Inflammatory macrophage treated with lipopolysaccharide for 1 hour (primary cell): ENCODE measurements at places on chromosomes 2 and 18.

DNA sequence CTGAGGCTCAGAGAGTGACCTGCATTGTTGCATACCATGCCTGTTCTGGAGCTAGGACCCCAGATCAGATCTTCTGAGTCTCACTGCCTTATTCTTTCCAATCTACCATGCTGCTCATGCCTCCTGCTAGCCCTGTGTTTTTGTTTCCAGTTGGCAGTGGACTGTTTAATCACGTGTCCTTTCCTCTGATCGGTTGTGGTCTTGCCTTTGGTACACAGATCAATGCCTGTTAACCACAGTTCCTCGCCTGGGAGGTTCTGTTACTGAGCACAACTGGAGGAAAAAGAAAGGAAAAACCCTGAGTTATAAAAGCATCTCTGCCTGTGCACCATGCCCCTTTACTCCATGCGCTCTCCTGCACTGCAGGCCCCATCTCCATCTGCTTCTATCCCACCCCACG, 329.1 kb downstream of the SETBP1 start:
- no peak for DNase-seq

- peak; percentile 43 for DNase-seq
Measured at GRCh38 chr2:64300066-64300465, 153.9 kb upstream of the LGALSL start.

GRCh38 chr2:60299179-60299578, 254.3 kb downstream of the BCL11A start:
- DNase-seq, result no peak

DNA sequence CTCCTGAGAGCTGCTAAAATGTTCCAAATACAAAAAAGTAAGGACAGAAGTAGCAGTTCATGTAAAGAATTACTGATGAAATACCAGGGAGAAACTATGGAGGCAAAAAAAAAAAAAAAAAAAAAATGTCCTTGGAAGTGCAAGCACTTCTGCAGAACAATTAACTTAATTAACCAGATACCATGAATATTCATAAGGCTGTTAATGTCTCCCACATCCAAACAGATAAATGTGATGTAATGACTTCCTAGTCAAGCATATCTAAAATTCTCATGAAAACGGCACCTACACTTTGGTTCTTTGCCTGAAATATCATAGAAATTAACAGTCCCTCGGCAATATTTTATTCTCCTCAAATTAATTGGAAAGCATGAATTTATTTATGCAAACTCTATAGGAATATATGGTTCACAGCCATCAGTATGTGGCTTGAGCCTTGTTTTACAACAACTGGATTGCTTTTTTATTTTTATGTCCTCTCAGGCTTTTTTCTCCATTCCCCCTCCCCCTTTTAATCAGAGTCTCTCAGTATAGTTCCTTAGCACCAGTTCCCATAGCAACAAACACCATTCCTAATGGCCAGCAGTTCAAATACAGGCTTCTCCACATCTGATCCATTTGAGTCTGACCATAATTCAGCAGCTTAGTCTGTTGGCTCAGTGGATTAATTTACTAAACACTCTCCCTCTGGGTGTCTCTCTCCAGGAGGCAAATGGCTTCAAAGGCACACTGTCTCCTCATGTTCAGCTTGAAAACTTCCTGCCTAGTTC, 97.1 kb downstream of the ITGA4 start:
- DNase-seq, result no peak

- no peak for DNase-seq
Measured at GRCh38 chr2:173136067-173136466, 60.4 kb downstream of the MAP3K20 start.

GRCh38 chr2:160205505-160205904, 5.4 kb upstream of the ITGB6 start:
- DNase-seq, result no peak

GRCh38 chr18:51513517-51513916, 316.0 kb upstream of the MEX3C start:
- DNase-seq, result no peak

DNA sequence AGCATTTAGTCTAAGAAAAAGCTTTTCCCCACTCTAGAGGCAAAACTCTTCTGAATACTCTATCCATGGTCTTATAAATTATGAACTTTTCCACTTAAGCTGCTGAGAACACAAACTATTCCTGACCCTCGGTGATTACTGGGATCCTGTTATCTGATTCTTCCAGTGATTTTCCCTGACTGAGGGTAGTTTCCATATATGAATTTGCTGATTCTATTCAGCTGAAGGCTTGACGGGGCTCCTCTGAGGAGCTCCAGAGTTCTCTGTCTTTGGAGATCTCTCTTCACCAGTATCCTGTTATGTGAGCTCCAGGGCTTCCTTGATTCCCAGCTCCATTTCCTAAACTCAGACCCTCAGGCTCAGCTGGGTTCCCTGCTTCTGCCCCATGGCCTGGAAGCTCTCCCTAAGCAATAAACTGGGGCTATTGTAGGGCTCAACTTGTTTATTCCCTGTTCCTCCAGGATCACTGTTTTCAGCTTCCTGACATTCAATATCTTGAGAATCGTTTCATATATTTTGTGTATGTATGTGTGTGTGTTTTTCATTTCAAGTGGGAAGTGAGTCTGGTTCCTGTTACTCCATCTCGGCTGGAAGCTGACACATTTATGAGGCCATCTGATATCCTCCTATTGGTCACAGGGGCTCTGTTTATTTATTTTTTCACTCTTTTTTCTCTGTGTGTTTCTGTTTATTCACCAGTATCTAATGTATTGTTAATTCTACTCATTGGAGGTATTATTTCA, 78.2 kb downstream of the ARHGAP28 start:
- no peak for DNase-seq

DNA sequence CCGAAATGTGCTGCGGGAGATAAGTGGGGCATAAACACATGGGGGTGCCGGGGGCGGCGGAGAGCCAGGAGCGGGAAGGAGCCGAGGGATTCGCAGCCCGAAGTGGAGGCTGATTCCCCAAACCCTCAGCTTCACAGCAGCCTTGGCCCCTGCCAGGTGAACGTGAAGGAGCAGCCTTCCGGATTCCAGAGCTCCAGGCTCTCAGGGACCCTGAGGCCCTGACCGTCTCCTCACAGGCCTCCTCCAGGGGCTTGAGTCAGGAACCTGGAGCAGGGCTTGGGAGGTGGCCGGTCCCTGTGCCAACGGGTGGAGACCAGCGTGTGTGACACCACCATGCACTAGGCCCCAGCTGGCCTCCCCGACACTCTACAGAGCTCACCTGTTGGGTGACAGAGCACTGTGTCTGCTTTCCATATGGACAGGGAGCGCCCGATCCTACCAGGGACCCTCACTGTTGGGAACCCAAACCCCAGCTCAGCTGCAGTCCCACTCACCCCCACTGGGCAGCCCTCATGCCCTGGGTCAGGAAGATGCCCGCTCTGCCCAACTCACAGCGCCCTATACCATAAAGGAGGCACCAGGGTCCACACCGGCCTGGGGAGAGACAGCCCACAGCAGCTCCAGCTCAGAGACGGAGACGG, 117.6 kb upstream of the OTOS start:
- no peak for DNase-seq

- DNase-seq, result no peak
Measured at GRCh38 chr2:223050900-223051504, 988 bp upstream of the KCNE4 start.

DNA sequence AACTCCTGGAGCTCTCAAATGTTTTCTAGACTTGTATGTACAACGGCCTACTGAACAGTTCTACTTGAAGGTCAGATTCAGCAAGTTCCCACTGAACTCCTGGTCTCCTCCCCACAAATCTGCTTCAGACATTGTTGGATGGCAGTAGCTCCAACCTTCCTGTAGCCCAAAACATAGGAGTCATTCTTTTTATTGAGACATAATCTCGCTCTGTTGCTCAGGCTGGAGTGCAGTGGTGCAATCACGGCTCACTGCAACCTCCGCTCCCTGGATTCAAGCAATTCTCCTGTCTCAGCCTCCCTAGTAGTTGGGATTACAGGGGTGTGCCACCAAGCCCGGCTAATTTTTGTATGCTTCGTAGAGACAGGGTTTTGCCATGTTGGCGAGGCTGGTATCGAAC, 47.3 kb downstream of the QPCT start:
- DNase-seq, result peak; percentile 43

DNA sequence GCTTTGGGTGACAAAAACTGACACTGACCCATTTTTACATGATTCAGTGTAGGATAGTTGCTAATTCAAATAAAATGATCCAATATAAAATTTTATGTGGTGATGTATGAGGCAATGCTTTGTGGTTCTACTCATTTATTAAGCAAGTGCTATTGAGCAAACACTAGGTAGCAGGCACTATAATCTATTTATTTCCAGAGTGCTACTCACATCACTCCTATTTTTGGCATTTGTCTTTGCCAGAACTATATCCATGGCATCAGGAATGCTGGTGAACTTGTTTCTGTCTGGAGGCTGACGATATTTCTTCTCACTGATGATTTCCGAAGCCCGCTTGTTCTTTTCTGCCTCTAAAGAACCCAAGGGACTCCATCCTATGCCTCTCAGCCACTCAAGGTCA, 84.3 kb downstream of the NEB start:
- DNase-seq, result no peak

DNA sequence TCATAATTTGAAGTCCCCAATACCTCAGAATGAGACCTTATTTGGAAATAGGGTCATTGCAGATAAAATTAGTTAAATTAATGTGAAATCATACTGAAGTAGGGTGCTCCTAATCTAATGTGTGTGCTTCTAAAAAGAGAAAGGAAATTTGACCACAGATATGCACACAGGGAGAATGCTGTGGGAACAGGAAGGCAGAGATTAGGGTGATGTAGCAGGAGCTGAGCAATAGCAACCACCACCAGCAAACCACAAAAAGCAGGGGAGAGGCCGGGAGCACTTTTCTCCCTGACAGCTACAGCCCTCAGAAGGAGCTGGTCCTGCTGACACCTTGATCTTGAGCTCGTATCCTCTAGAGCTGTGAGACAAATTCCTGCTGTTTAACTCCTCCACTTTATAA, 24.6 kb upstream of the SCG2 start:
- DNase-seq, result no peak

DNA sequence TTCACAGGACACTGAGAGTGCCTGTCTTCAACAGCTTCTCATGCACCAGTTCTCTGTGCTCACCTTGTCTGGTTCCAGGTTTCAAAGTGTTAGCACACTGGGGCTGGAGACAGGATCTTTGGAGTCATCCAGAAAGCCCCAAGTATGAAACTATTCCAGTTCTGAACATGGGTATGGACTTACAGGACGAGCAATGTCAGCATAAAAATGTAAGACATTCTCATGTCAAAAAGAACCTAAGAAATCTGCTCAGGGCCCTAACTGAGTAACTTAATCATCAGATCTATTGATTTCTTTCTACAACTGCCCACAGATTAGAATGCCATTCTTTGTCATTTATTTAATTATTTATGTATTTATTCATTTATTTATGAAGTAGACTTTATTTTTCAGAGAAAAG, 184.5 kb downstream of the AGPS start:
- DNase-seq, result no peak

DNA sequence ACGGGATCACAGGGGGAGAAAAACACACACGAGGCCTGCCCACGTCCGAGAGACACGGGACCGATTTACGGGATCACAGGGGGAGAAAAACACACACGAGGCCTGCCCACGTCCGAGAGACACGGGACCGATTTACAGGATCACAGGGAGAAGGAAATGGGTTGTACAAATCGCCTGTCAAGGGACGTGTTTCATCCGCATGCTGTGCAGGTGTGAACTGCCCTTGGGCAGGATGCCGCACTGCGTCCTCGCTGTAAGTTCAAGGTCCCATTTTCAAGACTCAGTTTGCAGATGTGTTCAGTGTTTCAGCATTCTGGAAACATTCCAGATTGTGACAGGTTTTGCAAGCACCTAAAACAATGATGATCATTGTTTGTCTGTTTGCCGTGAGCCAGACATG, 2.3 kb upstream of the KCNG2 start:
- DNase-seq, result no peak

DNA sequence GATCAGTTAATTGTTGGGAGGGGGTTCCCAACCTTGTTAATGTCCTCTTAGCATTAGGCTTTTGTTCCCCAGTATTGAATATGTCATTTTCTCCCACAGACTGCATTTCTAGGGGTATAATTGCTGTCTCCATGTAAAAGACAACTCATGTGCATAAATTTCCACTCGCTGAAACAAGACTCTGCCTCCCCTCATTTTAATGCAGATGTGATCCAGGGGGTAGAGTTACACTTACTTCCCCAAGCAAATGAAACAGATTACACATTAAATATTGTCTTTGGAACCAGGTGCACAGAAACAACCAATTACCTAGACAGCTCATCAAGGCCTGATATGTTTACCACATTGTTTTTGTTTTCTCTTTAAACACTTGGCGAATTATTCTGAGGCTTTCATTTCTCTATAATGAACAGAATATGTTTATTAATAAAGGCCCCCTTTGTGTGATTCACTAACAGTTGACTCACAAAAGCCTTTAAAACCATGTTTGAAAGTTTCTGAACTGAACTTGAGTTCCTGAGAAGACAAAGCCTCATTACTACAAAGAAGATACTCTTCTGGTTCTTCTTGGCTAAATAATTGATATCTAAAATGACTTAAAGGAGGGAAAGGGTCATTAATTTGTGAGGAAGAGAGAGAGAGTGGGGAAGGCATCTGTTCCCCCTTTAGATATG, 15.0 kb upstream of the ACVR1 start:
- no peak for DNase-seq

- DNase-seq, result no peak
Measured at GRCh38 chr2:197708331-197708730, 3.2 kb downstream of the MARS2 start.

- DNase-seq, result peak; percentile 98
Measured at GRCh38 chr2:231464576-231465540, 574 bp upstream of the NCL start.

DNA sequence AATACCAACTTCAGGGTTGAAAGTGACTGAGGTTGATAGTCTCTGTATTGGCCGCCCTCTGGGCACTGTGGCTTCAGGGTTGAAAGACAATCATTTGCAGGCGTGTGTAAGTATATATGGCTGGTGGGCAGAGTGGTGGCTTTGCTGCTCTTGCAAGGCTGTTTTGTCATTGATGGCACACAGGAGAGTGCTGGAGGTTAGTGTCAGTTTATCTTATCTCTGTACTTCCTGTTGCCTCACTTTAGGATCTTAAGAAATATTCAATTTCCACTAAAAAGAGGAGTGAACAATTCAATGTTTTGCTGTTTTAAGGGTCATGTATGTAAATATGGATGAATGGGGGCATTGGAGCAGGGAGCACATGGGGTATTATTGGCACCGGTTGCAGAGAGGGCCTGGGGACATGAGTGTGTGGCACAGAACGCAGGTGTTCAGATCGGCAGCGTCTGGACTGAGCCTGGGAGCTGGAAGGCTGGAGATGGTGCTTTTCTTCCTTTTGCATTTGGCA, 51.5 kb downstream of the NCK2 start:
- DNase-seq, result no peak

- DNase-seq, result peak; percentile 76
Measured at GRCh38 chr2:152466980-152467676, 132.2 kb downstream of the FMNL2 start.

DNA sequence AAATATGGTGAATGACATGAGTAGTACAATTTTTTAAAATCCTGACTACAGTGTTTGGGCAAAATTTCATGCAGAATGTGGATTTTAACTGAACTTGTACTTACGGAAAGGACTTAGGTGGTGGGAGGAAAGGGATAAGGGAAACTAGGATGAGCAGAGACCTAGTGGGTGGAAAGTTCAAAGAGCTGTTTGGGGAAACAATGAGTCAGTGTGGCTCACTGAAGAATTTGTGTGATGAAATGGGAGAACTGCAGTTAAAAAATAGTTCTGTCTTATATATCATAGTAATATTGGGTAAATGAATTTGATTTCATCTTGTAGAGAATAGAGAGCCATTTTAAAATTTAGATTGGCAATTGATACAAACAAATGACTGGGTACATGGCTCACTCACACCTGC, 220.1 kb upstream of the CTAGE1 start:
- no peak for DNase-seq
